DND-41 (cell line): ENCODE measurements at places on chromosomes 1 and 21.

GRCh38 chr1:241840164-241840563, 7.8 kb upstream of the EXO1 start:
- no peak for DNase-seq

DNA sequence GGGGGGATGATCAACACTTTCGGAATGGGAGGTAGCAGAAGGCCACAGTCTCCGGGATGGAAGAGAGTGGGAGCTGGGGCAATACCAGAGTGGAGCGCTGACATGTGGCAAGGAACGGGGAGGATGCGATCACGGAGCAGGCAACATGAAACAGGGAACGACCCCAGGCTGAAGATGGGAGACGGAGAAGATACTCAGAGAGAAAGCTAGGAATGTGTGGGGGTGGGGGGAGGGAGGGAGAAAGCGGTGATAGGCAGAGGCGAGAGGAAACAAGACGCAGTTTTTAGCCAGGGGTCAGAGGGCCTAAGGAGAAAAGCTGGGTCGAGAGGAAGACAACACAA, 577 bp downstream of the RAB3GAP2 start:
- peak; percentile 10 for DNase-seq

DNA sequence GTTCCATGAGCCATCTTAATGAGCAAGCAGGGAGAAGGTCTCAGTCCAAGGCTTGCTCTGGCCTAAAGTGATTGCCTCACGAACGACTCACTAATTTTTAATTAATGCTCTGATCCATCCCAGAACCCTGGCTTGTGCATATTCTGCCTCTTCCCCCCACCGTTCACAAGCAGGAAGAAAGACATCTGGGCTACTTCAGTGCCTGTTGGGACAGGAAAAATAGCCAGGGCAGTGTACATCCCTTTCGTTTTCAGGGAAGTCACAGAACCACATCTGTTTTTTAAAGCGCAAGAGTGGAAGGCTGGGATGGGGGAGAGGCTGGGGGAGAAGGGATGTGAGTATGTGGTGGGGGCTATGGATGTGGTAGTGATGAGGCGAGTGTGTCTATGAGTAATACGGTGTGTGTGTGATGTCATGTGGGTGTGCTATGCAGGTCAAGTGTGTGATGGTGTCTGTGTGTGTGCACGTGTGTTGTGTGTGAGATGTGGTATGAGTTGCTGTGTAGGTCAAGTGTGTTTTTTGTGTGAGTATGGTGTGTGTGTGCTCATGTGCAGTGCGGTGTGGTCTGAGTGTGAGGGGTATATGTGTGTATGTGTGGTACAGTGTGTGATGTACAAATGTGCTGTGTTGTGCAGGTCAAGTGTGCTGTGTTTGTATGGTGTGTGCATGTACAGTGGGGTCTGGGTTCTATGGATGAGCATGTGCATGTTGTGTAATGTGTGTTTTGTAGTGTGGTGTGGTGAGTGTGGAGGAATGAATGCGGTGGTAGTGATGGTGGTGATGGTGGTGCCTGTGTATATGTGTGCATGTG, 64.9 kb upstream of the SYT6 start:
- no peak for DNase-seq

DNA sequence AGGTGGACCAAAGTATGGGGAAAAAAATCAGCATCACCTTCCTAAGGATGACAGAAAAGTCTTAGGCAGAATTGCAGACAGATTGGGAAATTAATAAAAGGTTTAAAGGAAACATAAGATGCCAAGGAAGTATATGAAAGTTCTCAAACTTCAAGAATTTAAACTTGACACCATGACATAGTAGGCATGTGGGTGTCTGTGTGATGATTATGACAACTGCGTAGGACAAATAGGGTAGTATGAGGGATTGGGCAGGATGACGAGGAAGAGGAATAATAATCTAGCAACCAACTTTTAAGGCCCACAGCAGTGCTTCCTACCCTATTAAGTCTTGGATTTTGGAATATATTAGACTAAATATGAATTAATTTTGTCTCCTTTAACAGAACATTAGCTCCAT, 52.4 kb downstream of the HNRNPR start:
- DNase-seq: no peak

DNA sequence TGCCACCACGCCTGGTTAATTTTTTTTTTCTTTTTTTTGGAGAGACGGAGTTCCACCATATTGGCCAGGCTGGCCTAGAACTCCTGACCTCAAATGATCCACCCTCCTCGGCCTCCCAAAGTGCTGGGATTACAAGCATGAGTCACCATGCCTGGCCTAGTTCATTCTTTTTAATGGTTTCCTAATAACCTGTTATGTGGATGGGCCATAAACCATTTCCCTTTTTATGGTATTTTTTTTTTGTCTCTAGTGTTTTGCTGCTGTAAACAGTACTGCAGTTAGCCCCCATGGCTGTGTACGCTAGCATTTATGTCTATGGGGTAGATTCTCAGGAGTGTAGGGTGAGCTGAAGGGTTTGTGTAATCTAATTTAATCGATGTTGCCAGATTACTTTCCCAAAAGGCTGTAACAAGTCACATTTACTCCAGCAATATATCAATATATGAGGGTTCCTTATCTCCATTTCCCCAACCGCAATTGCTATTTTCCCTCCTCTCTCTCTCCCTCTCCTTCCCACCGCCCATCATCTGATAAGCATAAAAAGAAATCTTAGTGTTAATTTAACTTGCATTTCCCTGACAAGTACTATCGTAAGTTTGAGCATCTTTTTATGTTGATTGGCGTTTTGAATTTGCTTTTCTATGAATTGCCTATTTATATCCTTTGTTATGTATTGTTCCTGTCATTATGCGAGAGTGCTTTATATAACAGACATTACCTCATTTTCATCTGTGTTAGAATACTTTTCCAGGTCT, 28.7 kb downstream of the RCSD1 start:
- no peak for DNase-seq

GRCh38 chr1:87151500-87152421, 176.9 kb upstream of the LMO4 start:
- no peak for DNase-seq

- DNase-seq: no peak
Observed at GRCh38 chr1:162191396-162192305, 122.2 kb downstream of the NOS1AP start.

DNA sequence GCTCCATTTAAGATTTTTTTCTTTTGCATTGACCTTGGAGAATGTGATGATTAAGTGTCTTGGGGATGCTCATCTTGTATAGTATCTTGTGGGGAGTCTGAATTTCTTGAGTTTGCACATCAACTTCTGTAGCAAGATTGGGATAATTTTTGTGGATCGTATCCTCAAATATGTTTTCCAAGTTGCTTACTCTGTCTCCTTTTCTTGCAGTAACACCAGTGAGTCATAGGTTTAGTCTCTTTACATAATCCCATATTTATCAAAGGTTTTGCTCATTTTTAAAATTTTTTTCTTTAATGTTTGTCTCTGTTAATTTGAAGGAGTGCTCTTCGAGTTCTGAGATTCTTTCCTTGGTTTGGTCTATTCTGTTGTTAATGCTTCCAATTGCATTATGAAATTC, 41.7 kb upstream of the ANGPTL1 start:
- DNase-seq: no peak

- DNase-seq: no peak
Observed at GRCh38 chr1:39969048-39969447, 14.1 kb downstream of the MFSD2A start.

DNA sequence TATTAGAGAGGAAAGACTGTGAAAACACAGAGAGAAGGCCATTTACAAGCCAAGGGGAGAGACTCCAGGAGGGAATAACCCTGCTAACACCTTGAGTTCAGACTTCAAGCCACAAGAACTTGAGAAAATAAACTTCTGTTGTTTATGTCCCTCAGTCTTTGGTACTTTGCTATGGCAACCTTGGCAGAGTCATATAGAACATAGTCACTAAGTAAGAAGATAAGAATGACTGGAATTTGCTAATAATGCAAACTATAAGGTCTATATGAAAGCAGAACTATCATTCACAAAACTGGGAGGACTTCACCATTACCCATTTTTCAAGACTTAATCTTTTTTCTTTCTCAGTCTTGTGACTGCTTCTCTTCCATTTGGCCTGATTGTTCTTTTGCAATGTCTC, 767.3 kb upstream of the ADAMTS5 start:
- DNase-seq: no peak

DNA sequence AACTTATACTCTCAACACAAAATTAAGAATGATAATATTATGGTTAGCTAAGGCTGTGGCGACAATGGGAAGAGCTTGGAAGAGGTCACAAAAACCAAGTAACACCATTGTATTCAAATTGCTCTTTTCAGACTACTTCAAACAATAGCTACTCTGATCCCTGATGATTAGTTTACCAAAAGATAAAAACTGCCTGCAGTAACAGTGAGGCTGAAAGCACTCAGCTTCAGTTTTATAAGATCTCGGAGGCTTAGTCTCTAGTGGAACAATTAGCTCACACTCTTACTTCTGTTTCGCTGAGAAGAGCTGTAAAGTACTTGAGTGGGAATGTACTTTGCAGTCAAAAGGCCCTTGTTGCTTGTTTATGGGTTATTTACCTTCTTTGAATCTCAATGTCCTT, 278.5 kb downstream of the LRRC7 start:
- no peak for DNase-seq

DNA sequence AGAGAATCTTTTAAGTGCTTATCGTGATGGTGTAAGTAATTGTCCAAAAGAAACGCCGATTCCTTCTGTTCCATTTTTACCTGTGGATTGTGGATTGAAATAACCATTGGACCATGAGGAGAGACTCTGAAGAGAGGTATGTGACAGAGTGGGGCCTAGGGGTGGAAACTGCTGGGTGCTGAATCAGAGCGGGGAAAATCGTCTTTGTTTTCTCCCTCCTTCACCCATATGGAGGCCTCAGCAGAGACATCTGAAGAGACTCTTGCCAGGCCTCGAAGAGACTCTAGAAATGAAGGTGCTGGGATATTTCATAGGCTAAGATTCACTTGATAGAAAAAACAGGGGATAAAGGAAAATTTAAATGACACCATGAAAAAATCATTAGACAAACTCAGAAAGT, 1327.0 kb downstream of the BRINP3 start:
- DNase-seq: no peak

DNA sequence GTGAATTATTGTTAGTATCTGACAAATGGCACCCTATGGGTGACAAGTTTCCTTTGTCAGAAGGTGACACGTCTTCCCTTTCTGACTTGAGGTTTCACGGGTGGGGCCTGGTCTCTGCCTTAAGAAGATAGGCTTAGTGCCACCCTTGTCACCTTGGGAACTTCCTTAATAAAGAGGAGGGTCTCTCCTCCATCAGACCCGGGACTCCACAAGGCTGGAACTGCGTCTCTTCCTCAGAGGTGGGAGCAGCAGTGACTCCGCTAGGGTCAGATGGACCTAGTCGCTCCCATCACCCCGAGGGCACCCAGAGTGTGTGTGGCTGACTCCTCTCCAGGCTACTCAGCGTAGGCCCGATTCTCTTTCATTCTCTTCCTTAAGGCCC, 774 bp upstream of the WDTC1 start:
- no peak for DNase-seq

DNA sequence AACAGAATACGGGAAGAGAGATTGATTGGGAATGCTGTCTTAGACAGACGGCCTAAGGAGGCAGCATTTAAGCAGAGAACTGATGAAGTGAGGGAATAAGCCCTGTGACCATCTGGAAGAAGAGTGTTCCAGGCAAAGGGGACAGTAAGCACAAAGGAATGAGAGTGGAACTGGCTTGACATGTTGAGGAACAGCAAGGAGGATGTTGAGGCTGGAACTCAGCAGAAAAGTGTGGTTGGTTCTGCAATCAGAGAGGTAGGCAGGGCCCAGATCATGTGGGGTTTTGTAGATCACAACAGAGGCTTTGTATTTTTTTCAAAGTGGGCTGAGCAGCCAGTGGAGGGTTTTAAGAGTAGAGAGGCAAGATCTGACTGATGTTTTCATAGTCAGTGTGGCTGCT, 157.4 kb downstream of the DNM3 start:
- no peak for DNase-seq

GRCh38 chr1:13505020-13505419, 8.8 kb downstream of the LRRC38 start:
- DNase-seq: no peak

GRCh38 chr1:94543893-94544635, 2.5 kb upstream of the F3 start:
- no peak for DNase-seq

DNA sequence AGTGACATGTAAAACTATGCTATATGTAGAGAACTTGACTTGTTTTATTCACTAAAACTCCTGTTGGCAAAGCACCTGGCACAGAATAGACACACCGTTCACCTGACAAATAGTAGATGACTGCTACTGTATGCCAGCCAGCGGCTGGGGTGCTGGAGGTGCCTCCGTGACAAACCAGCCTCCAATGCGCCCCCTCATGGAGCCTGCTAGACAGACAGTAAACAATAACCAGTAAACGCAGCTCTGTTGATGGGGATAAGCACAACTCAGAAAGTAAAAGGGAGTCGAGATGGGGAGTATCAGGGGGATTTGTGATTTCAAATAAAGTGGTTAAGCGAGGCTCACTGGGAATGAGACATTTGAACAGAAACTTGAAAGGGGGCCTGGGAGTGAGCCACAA, 107.2 kb downstream of the PRDM2 start:
- peak; percentile 20 for DNase-seq

DNA sequence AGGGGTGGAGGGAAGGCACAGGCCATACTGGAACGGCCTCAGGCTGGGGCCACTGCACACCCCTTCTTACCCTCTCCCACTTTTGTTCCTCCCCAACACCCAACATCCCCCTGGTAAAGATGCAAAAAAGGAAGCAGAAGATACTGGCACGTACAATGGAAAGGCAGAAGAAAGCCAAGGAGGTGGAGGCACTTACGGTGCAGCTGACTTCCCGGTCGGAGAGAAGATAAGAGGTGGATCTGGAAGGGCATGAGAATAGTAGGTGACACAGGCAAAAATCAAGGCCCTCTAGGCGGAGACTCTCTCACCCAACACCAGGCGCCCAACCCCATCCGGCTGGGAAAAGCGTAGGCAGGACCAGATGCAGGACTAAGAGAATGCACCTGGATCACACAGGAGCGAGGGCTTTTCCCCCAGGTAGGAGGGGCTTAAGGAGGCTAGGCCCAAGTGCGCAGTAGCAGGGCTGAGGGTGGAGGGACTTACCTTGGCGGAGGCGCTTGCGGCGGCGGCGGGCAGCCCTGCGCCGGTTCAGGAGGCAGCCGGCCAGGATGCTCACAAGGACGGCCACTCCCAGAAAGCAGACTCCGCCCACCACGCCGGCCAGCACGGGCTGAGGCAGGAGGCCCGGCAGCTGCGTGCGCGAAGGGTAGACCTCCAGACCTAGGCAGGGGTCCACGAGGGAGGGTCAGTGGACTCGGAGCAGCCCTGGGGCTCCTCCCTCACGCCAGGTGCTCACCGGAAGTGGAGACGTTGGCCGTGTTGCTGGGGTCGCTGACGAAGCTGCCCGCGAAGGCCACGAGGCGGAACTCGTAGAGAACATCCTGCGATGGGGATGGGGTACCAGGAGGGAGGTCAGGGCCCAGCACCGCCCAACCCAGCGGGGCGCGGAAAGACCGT, 4.1 kb upstream of the TAGLN2 start:
- no peak for DNase-seq
